ENCODE measurements at places on chromosomes 2 and 18.

DNA sequence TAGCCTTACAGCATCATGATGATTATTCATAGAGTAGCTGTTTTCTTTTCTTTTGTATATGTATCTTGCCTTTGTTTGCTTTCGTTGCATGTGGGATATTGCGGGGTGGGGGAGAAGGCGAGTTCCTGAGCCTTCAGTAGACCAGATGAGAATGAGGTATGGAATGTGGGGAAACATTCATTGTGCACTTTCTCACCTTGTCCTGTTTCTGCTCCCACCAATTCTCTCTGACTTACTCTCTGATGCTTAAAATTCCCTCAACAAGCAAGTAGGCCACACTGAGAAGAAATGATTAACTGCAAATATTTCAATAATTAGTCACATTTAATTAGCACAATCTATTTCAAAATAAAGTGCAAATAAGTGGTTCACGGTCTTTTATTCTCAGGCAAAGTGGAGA, 31.0 kb downstream of the GKN2 start:
- DNase-seq, result no peak

DNA sequence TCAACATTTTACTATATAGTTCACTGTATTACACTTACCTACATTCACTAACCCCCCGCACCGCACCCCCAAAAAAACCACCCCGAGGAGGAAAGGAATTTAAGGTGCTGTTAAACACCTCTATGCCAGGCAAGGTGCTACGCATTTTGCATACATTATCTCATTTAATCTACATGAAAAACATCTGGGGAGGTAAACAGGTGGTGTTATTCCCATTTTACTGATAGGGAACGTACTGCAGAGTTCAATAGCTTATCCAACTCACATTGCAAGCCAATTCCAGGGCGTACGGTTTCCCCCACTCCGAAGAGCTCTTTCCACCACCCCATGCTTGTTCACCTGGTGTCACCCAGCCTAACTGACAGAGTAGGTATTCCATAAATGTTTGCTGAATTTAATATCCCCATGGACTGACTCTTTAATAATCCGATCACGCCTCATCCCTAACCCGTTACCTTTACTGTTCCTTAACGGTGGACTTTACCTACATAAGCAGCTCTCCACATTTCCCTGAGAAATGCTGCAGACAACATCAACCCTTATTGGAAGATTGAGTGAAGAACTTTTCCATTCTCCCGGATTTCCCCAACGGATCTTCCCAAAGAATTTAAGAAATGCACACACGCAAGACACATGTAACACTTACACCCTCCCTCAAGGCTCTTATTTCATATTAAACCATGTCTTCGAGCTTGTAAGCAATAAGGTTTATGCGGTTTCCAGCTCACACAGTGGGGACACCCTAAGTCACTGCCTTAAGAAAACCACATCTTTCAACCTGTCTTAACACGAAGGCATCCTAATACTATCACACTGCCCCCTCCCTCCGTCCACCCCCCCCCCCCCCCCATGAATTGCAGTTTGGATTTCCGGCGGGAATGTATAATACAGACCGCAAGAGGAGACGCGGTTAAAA, 1.2 kb downstream of the RAPH1 start:
- no peak for DNase-seq

DNA sequence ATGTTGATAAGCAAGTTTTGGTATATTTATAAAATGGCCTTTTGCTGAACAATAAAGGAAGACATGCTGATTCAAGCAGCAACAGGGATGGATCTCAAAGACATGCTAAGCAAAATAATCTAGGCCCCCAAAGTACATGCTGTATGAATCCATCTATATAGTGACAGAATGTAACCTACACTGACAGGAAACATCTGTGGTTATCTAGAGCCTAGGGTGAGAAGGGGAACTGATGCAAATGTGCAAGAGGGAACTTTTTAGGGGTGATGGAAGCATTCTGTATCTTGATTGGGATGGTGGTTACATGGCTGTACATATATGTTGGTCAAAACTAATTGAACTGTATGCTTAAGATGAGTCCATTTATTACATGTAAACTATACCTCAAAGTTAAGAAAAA, 24.2 kb downstream of the CNRIP1 start:
- DNase-seq, result no peak

DNA sequence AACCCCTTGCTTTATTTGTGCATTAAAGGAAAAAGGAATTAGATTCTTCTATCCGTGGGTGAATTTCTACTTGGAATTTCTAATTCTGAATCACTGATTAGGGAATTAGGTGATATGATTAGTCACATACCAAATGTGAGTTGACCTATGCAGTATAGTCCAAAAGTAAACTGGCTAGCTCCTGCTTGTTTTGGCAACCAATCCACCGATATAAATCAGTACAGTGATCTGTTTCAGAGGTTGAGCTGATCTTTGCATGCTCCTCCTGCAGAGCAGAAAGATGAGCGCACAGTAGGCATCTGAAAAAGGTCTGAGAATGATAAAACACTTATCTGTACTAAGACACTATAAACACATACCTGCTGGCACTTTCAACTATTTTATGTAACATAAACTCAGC, 86.6 kb downstream of the LRP1B start:
- DNase-seq, result no peak

DNA sequence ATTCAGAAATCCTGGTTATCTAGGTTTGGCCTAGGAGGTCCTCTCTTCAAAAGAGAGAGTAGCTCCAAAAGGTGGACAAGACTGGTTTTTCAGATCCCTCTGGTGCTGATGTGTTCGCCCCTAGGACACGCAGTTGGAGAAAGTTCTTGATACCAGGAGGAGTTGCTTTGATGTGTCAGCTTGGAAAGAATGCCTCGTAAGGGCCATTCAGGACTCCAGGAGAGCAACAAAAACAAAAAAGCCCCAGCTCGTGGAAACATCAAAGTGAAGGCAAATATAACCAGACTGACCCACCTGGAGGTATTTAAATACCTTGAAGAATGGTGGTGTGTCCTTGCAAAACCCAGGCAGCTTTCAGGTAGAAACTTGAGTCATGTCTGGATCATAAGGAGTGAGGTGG, 12.5 kb upstream of the LBH start:
- no peak for DNase-seq

GRCh38 chr2:11657646-11658045, 12.3 kb downstream of the NTSR2 start:
- DNase-seq, result no peak

- DNase-seq, result no peak
These were observed 402.9 kb downstream of the ERBB4 start for GRCh38 chr2:212135739-212136138.

DNA sequence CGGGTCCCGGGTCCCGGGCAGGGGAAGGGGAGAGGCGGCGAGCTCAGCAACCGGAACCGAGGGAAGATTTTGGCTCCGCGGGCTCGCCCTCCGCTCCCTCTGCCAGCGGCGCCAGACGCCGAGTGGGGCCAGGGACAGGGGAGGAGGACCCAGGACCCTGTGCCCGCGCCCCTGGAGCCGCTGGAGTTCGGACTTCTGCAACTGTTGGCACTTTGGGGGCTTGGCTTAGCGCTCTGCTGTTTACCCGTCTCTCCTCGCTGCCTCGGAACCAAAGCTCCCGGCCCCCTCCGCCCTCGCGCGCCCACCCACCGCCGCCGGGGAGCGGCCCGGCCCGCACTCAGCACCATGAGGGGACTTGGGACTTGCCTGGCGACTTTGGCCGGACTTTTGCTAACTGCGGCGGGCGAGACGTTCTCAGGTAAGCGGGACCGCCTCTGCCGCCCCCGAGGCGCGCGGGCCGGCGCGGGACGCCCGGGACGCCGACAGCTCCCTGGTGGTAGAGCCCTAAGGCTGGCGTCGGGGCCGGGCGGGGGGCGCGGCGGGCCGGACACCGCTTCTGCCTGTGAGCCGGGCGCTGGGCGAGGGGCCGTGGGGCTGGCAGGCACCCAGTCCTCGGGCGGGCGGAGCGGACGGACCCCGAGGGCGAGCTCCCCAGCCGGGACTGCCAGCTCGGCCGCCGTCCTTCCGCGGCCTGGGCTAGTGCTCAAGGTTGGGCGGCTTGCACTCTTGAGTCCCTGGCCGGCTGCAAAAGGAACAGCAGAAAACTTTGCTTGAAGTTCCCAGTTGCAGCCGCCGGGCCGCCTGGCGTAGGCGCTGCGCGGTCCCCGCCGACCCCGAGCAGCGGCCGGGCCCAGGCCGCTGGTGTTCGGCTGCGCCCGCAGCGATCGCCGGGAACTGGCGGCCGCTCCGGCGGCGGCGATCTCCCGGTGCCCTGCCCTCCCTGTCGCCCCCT, 634 bp downstream of the PTPRM start:
- peak; percentile 8 for DNase-seq

GRCh38 chr2:196101325-196101991, 32.8 kb upstream of the DNAH7 start:
- DNase-seq, result peak; percentile 34

DNA sequence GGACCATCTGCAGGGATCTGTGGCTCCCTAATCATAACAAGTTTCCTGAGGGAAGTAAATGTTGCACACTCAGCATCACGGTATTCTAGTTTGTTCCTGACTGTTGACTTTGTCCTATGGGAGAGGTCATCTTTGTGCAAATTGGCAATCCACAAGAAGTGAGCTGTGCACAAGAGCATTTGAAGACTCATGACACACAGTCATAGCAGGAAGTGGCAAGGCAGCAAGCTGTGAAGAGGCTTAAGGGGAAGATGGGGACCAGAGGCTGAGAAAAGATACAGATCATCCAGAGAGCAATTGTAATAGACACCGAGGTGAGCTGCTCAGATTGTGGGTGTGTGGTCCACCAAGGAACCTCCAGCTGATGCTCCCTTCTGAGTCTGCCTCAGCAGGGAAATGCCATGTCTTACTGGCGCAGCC, 2.7 kb downstream of the TNP1 start:
- DNase-seq, result no peak

DNA sequence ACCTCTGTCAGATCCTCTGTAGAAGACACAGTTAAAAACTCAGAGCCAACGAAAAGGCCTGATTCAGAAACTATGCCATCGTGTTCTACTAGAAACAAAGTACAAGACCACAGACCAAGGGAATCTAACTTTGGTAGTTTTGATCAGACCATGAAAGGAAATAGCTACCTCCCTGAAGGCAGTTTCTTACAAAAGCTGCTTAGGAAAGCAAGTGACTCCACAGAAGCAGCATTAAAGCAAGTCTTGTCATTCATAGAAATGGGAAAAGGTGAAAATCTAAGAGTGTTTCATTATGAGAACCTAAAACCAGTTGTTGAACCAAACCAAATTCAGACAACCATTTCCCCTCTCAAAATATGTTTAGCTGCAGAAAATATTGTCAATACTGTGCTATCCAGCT, 58.2 kb downstream of the FSIP2 start:
- DNase-seq, result no peak

Measured in stimulated activated CD4-positive, alpha-beta T cell treated with anti-CD3 and anti-CD28 coated beads, Interleukin-4, amount 100 ng/mL, for 1 hour (primary cell).